ENCODE measurements at places on chromosomes 6 and 20.
A peak's percentile ranks its signal among the peaks of the same experiment; 100 is the strongest.

GRCh38 chr6:25407431-25407830, 128.3 kb downstream of the CARMIL1 start:
- DNase-seq = no peak

GRCh38 chr6:151142676-151143075, 97.1 kb upstream of the AKAP12 start:
- DNase-seq = no peak

DNA sequence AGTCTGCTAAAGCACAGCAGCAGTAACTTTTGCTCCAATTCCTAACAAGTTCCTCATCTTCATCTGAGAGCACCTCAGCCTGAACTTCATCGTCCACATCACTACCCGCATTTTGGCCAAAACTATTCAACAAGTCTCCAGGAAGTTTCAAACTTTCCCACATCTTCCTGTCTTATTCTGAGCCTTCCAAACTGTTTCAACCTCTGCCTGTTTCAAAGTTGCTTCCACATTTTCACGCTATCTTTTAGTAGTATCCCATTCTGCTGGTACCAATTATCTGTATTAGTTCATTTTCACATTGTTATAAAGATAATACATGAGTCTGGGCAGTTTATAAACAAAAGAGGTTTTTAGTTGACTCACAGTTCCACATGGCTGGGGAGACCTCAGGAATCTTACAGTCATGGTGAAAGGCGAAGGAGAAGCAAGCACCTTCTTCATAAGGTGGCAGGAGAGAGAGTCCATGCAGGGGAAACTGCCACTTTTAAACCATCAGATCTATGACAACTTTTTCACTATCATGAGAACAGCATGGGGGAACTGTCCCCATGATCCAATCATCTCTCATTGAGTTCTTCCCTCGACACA, 99.4 kb upstream of the GRIK2 start:
- no peak for DNase-seq

DNA sequence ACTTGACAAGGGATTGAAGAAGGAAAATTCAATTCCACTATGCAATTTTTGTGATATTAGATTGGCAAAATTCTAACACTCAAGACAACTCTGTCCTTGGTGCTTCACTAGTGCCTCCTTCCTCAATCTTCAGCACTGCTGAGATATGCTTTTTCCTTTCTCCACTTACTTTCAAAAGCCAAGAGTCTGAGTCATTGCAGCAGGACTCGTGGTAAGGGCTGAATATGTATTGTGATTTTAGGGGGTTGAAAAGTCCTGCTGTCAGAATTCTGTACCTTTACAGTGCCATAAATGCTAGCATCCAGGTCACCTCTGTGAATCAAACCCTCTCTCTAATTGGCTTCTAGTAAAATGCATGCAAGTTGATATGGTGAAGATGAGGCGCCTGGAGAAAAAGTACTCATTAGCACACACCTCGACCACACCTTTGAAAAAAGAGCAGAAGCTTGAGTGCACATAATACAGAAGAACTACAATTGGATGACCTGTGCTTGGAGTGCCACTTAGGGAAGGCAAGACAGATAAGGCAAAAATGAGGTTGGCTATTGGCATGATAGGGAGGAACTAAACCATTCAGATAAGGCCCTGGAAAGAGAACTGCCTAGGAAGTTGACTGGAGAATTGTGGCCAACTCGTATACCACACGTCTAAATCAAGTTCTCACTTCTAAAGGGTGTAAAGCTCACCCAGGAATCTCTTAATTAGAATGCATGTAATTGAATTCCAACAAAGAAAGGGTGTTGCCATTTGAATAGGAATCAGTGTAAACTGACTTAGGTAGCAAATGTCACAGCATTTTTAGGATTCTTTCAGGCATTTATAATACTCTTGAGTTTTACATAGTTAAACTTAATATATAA, 43.6 kb upstream of the FAM83B start:
- no peak for DNase-seq

- no peak for DNase-seq
These were observed 58.0 kb downstream of the LIN28B start for GRCh38 chr6:105014954-105015353.

DNA sequence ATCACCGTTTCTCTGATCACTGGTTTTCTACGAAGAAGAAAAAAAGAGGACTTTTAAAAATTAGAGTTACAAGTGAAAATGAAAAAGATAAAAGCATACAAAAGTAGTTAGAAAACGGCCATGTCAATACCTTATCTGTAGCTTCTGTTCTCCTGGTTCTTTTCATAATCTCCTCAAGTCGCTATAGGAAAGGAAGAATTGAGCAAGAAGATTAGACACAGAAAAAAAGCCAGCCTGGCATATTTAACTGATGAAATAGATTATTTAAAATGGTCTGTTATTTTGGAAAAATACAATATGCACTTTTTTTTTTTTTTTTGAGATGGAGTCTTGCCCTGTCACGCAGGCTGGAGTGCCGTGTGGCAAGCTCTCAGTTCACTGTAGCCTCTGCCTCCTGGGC, 70.2 kb upstream of the BCLAF1 start:
- DNase-seq = no peak

DNA sequence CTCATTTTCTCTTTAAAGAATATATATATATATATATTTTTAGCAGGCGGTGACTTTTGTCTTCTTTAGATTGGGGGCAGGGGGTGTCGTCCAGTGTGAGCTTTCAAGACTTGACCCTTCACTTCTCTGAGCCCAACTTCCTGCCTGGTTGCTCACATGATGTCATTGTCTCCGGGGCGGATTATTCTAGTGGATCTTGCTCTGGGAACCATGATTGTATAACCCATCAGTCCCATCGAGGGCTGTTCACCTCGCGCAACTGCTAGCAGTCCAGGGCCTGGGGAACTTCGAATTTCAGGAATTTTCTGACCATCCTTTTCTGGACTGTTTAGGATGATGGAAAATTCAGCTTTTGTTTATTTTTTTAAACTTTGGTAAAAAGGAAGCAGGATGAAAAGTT, 1.0 kb downstream of the IGF2R start:
- peak; percentile 83 for DNase-seq

DNA sequence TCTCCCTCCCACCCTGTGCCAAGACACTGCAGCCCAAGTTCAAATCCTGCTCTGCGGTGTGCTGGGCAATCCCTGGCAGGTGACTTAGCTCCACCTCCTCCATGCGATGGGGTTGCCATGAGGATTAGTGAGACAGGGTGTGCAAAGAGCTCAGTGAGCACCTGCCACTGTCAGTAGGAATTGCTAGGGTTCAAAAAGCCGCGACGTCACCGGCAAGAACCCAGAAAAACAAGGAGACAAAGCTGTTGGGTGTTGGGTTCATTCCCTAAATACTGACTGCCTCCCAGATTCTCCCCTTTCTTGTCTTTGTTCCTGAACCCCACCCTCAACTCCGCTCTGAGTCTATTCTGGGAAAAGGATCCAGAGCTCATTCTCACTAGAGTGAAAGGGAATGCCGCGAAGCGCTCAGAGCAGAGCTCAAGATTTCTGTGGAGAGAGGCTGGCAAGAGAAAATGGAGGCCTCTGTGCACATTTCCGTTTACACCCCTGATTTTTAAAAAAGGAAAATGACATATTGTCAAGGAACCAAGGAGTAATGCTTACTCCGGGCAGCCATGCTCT, 13.3 kb downstream of the PMEPA1 start:
- DNase-seq = no peak

DNA sequence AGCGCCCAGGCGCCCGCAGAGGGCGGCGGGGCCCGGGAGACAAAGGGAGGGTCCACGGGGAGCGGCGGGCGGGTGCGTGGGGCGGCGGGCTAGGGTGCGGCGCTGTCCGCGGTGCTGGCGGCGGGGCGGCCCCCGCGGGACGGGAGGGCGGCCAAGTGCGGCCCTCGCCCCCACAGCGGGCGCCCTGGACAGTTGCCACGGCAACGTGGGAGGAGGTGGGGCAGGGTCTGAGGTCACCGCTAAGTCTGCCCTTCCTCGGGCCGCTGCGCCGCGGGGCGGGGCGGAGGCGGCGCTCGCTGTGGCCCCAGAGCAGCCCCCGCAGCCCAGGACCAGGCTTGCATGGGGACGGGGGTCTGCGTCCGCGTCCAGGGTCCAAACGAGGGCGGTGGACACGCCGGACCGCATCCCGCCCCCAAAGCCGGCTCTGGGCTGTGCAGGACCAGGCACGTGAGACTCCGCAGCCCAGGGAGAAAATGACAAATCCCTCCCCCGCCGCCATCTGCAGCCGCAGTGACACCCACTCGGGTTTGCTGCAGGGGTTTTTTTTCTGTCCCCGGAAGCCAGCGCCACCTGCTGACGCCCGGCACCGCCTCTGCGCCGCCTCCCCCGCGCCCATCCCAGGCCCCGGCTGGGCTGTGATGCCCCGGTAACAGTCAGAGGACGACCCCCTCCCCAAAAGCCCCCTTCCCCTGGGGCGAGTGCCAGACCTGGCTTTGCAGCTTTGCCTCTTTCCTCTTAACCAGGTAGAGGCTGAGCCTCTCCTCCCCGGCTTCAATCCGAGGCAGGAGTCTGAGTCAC, 36.8 kb downstream of the YTHDF1 start:
- peak; percentile 48 for DNase-seq

GRCh38 chr6:146997062-146997461, 207.2 kb upstream of the STXBP5 start:
- no peak for DNase-seq

- no peak for DNase-seq
These were observed 177.4 kb downstream of the MTFR2 start for GRCh38 chr6:136072691-136073090.

- DNase-seq = no peak
These were observed 24.2 kb upstream of the LAMP5 start for GRCh38 chr20:9490161-9490560.

GRCh38 chr6:125293587-125293986, 8.2 kb downstream of the HDDC2 start:
- DNase-seq = no peak

- no peak for DNase-seq
These were observed 77.8 kb downstream of the COL9A1 start for GRCh38 chr6:70225055-70225454.

DNA sequence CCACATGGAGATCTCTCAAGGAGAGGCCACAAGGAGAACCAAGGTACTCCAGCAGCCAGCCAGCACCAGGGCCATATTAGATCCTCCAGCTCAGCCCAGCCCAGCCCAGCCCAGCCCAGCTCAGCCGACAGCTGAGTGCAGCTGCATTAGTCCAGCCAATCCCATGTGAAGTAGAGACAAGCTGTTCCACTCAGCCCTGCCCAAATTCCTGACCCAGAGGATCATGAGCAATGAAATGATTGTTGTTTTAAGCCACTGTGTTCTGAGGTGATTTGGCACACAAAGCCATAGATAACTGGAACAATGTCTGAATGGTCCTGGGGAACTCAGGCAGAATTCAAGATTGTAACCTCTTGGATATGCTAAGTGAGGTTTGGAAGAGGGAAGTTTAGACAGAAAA, 59.5 kb upstream of the BMP2 start:
- no peak for DNase-seq

- DNase-seq = peak; percentile 64
These were observed 45.9 kb upstream of the POU5F1 start for GRCh38 chr6:31216208-31216898.

DNA sequence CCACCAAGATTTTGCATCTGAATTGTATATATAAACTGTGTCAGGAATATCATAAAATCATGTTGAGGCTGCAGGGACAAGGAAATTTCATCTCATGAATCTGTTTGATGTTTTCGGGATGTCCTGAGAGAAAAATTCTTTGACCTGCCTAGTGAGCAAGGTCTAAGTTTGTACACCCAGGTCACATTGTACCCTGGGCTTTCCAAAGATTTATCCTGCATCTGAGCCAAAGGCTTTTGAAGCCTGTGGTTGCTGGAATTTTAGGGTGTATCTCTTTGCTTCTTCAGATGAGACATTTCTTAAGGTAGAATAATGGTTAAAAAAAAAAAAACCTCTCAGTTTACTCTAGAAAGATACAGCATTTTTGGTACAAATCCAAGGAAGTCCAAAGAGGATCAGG, 63.3 kb downstream of the FOXO3 start:
- DNase-seq = no peak

DNA sequence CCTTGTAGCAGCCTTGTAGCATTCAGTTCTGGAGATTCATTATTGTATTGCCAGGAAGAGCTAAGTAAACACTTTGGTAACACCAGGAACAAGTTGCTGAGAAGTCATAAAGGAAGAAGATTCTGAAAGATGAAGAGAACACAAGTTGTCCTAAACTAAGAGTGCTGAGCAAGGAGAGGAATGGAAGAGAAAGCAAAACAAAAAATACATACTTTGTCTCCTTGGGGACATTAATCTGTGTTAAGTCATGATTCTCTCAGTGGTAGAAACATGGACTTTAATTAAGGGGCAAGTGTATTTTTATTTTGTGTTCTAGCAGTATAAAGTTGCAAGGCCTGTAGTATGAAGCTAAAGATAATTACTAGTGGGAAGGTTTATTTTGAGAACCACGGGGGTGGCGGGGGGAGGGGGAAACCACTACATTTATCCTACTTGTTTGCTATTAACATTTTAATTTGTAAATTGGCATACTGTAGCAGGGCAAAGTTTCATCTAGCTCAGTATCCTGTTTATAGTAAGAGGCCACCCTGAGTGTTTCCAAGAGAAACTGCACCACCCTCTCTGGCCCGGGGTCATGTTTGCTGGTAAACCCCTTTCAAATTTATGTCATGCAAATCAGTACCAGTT, 463.0 kb downstream of the CDKAL1 start:
- no peak for DNase-seq

DNA sequence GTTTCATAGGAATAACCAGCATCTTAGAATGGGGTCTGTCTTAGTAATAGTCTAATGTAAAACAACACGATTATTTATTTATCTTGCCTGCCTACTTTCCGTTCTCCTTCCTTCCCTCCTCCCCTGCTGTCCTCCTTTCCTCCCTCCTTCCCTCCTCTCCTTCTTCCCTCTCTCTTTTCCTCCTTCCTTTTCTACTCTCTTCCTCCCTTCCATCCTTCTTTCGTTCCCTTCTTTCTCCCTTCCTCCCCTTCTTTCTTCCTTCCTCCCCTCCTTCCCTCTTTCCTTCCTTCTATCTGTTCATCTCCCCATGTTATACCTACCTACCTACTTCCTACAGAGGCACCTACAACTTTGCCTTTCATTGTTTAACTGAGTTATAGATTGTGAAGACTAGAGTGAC, 940.6 kb downstream of the KIF16B start:
- no peak for DNase-seq

GRCh38 chr20:62243906-62244515, 5.7 kb downstream of the OSBPL2 start:
- no peak for DNase-seq

DNA sequence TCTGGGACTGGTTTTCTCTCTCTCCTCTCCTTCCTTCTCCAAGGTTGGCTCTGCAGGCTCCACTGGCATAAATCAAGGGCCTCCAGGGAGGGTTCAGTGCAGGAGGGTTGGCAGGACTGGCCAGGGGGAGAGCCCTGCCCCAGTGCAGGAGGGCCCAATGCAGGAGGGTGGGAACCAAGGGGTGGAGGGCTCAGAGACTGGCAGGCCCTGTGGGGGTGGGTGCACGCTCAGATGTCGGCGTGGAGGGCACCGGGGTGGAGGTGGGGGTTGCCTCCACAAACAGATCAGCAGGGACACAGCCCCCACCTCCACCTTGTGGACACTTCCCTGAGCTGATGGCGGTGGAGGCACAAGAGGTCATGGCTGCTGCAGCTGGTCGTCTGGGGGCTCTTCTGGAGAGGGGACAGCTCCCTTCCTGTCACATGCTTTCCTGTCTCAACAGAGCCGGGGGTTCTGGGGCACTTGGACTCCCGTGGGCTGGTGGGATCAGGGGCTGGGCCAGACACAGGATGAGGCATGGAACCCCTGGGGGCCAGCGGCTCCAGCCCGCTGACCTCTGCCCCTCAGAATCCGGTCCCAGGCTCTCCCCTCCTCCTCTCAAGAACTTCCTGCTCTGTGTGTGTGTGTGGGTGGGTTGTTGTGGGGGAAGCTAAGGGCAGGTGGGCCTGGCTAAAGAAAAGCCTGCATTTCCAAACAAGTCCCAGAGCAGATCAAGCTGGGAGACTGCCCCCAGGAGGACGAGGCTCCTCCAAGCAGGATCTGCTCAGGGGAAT, 2.7 kb upstream of the ABHD16B start:
- peak; percentile 36 for DNase-seq
